MG63 (cell line): ENCODE measurements at places on chromosomes 5 and 9.

GRCh38 chr5:141121985-141122384 lies 367 bp downstream of the PCDHB4 start:
- DNase-seq = no peak

DNA sequence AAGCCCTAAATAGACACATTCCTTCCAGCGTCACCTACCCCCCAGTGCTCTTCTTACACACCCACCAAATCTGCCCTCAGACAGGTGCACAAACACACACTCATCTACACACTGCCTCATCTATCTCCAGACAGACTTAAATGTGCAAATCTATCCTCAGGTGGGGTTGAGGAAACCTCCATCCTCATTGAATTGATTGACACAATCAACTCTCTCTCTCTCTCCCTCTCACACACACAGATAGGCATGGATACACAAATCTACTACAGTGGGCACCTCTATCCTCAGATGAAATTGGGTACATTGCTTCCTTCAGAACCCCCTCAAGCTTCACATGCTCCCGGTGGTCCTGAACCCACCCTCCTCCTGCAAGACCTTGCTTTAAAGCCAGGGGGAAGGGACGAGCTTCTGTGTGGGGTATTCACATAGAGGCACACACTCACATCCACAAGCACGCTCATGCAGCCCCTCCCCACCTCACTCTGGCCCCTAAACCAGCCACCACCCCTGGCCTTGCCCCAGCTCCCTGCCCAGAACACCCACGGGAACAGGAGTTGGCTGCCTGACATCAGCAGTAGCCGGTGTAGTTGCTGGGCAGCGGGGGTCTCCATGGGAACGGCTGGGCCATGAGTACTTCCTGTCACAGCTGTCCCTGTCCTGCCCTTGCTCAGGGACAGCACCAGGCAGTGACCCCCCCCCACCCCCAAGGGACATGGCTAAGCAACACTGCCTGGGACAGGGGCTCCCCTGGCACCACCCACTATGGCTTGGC lies 22.8 kb downstream of the PCDH1 start:
- peak; percentile 34 for DNase-seq

DNA sequence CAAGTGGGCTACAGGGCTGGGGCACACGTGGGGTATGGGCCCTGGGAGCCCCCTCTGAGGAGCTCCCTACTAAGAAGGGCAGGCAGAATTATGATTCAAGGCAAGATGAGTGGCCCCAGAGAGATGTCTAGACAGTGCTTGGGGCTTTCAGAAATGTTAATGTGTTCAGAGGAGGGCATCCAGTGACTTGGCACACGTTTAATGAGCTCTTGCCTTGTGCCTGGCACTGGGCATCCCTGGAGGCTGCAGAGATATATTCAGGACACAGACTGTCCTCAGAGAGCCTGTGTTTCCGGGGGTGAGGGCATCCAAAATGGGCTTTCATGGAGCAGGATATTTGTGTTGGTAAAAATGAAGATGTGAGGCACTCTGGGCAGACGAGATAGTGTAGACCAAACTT lies 25.4 kb upstream of the DAB2IP start:
- no peak for DNase-seq

- no peak for DNase-seq
Measured at GRCh38 chr5:178123094-178123965, 7.5 kb upstream of the RMND5B start.

DNA sequence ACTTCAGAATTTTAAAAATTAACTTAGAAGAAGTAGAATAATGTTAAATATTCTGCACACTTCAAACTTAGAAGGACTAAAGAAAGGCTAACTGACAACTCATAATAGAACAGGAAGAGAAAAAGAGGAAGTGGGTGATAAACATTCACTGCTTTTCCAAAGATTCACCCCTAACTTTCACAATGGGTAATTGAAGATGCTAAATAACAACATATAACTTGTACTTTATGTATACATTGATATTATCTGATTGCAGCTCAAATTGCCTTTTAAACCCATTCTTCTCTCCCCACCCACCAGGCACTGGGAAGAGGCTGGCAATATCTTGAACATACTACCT lies 376.6 kb downstream of the EFNA5 start:
- DNase-seq = no peak

- DNase-seq = no peak
Measured at GRCh38 chr9:81868145-81868544, 60.1 kb upstream of the SPATA31D4 start.

- no peak for DNase-seq
Measured at GRCh38 chr5:126591549-126591948, 3.5 kb downstream of the ALDH7A1 start.

GRCh38 chr5:83364312-83365299 lies 106.9 kb upstream of the VCAN start:
- no peak for DNase-seq

DNA sequence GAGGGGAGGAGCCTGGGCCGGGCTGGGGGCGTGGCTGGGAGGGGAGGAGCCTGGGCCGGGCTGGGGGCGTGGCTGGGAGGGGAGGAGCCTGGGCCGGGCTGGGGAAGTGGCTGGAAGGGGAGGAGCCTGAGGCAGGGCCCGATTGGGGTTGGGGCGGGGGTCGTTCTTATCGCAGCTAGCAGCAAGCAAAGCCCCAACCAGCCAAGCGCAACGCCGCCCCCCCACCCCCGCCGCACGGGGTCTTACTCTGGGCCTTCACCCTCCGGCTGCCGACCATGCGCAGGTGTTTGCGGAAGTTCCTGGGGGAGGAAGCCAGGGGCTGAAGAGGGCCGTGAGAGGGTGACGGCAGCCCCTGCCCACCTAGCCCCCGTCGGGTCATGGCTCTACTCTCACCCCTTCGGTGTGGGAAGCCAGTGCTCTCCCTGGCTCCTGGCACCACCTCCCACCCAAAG lies 5.0 kb downstream of the NSMF start:
- no peak for DNase-seq

DNA sequence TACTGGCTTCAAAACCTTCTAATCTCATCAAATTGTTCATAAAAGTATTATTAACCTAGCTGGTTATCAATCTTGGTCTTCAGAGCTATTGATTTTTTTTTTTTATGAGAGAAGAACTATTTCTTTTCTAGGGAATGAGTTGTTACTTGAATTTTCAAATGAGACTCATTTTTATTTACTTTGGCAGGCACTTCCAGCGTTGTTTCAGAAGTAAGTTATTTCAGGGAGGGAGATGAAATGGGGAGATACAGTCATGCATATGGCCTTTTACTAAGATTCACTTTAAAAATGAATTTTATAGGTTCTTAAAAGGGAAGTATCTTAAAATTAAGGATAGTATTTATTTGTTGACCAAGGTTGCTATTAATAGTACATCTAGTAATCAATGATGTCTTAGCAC lies 129.6 kb downstream of the IZUMO3 start:
- DNase-seq = no peak

- no peak for DNase-seq
Measured at GRCh38 chr5:89064054-89064453, 181.1 kb upstream of the MEF2C start.

GRCh38 chr5:59367791-59368394 lies 525.6 kb downstream of the PDE4D start:
- DNase-seq = peak; percentile 31

DNA sequence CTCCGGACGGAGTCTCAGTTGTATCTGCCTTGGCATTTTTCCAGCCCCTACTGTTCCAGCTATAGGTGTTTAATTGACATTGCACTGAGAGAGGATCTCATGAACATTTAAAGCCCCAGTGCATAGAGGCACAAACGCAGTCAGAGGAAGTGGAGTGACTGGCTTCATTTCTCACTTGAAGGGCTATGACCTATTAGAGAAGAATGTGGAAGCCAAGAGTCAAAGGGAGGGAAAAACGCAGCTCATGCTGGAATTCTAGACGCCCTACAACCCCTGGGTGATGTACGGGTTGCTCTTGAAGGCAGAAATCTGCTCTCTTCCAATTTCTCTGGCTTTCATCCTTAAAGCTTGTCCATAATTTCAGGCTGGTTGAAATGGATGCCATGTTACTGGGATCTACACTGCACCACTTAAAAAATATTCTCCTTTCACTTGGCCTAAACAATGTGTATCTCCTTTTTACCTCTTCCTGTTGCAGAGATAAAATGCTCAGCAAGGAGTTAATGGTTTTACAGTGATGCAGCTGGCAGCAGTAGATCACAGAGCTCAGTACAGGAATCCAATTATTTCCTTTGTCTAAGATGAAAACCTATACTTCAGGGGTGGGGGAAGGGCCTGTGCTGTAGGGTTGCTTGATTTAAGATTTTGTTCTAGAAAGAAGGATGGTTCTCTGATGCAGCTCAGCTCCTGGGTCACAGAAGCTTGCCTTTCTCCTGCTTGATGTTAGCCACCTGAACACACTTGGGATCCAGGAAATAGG lies 61.8 kb upstream of the MAMDC2 start:
- no peak for DNase-seq

DNA sequence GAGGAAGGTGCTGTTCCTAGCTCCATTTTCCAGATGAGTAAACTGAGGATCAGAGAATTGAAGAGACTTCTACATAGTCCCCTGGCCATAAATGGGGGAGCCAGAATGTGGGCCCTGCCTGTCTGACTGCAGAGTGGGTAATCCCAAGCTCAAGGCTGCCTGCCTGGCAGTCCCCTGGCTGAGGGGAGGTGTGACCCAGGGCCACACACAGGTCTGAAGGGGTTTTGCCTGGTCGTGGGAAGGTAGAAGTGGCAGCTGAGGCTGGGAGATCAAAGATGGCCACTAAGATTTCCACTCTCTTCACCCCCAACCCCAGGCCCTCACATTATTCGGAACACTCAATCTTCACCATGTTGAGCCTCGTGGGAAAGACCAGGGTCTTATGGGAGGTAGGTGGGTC lies 176.3 kb downstream of the MACROH2A1 start:
- no peak for DNase-seq

- no peak for DNase-seq
Measured at GRCh38 chr5:149635394-149635793, 54.1 kb downstream of the ARHGEF37 start.

DNA sequence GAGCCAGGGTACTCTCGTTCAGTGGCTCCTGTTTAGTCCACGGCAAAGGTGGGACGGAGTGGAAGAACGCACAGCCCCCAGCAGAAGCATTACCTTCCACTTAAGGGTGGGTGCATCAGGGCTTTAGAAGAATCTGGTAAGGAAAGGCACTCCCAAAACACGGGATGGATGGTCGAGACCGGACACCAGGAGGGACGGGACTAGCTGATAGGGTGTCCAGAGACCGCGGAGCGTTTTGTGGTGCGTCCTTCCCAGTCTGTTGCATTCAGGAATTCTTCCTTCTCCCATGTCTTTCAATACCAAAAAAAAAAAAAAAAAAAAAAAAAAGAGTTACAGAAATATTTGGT lies 545 bp upstream of the CTSV start:
- peak; percentile 50 for DNase-seq

DNA sequence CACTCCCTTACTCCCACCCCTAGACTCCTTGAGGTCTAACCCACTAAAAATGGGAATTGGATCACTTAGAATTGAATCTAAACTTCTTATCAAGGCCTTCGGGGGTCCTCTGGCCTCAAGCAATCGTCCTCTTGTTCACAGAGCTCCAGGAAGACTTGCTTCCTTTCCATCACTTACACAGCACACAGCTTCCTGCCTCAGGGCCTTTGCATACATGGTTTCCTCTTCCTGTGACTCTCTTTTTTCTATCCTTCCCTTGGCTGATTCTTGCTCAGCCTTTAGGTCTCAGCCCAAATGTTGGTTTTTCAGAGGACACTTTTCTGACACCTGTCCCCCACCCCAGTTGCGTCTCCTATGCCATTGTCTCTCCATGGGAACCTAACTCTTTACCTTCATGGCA lies 50.0 kb upstream of the ALDH1B1 start:
- DNase-seq = no peak

DNA sequence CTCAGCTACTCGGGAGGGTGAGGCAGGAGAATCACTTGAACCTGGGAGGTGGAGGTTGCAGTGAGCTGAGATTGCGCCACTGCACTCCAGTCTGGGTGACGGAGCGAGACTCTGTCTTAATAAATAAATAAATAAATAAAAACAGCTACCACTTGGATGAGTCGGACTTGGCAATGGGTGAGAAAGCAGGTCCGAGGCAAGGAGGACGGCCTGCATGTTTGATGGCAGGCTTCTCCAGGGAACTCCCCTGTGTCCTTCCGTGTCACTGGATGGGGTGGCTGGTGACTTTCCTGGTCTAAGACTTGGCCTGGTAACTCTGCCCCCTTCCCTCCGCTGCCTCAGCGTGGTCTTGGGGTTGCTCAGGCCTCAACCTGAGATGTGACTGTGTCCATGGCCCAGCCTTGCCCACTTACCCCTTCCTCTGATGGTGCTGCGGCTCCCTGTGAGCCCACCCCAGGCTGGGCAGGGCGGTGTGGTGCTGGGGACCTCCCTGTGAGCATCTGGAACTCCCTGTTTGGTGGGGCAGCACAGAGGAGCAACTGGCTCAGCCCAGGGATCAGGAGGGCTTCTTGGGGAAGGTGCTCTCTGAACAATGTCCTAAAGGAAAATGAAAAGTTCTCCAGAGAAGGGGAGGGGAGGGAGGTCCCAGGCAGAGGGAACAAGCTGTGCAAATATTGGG lies 62.5 kb upstream of the PSD2 start:
- no peak for DNase-seq

- no peak for DNase-seq
Measured at GRCh38 chr5:161105525-161105924, 253.5 kb upstream of the ATP10B start.

- DNase-seq = no peak
Measured at GRCh38 chr9:4680173-4680525, 780 bp downstream of the CDC37L1 start.

DNA sequence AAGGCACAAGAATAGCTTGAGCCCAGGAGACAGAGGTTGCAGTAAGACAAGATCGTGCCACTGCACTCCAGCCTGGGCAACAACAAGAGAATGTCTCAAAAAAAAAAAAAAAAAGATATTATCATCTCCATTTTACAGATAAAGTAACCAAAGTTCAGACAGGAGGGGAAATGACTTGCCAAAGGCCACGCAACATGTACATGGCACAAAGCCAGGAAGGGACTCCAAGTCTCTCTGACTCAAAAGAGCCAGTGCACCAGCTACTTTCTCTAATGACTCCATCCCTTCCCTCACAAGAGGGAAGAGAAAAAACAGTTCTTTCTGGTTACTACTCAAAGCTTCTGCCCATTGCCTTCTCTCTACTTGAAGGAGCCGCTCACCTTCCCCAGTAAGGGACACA lies 34.1 kb downstream of the SIL1 start:
- DNase-seq = peak; percentile 16

GRCh38 chr5:35803191-35803651 lies 53.5 kb upstream of the IL7R start:
- DNase-seq = peak; percentile 40

DNA sequence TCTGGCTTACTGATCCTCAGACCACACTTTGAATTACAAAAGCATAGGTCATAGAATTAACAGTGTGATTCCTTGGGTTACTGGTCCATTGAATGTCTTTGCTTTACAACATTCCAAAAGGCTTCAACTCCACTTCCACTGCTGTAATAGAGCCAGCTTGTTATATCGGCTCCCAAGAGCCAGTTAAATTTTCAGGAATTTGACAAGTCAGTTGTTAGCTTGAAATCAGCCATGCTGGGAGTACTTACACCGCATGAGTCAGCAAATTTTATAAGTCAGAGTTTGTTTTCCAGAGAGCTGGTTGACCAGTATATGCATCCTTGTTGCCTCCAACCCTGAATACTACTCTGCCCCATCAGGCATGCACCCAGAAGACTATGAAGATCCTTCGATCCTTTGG lies 73.1 kb downstream of the FOXB2 start:
- no peak for DNase-seq
